Bone marrow (tissue), 2 donors: ENCODE measurements at places on chromosomes 7 and 10.

DNA sequence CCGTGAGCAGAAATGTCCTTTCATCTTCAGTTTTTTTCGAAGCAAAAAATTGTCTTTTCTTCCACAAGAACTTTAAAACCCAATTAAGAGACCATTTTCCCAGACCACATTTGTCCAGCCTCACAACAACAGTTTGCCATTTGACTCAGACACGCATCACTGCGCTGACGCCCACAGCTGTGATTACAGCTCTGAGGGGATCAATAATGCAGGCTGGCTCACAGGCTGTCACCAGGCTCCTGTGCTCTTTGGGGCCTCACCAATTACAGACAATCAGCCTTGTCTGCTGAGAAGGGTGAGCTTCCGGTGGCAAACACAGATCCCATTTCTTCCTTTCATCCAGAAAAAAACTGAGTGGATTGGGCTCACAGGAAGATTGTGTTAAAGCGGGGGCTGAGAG is 33.3 kb downstream of the DDC start:
- DNase-seq: no peak

GRCh38 chr7:32871624-32872371 is 19.8 kb downstream of the KBTBD2 start:
- no peak for DNase-seq

GRCh38 chr10:133275684-133276092 is 980 bp downstream of the ADAM8 start:
- DNase-seq: peak; percentile 64

GRCh38 chr7:154903083-154903731 is 99.7 kb downstream of the PAXIP1 start:
- no peak for DNase-seq

DNA sequence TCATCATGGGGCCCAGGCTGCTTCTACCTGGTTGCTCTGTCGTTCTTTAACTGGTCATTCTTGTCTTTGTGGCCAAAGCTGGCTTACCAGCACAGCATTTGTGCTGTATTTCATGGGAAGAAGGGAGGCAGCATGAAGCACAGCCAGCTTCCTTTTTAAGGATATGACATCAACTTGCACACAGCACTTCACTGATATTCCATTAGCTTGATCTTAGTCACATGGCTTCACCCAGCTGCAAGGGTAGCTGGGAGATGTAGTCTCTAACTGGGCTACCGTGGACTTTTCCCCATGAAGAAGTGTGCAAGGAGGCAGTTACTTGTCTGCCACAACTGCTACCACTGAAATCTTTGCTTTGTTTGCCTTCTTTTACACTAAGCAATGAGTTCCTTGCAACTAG is 525.2 kb downstream of the LRMDA start:
- DNase-seq: no peak

DNA sequence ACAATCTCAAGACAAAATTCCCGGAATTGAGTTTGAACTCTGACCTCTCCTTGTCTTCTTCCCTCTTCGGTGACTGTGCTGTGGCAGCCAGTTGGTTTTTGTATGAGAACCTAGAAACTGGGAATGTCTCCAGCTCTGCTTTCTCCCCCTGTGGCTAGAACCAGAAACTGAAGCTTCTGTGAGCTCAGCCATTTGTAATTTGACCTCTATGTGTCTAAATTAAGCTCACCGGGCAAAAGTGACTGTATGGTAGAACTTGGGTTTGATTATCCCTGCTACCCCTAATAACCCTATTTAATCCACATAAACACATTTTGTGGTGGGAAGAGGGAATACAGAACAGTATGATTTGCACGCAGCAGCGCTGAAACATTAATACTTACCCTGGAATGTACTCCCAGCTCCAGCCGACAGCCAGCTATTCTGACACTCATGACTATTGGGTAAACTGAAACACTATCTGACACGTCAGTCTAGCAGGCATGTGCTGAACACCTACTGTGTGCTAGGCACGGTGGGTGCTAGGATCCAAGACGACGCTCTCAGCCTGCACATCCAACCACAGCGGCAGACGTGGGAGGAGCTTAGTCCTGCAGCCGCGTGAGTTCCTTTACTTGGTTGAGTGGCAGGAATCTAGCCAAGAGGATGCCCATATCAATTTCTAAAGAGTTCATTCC is 324.8 kb downstream of the SFMBT2 start:
- no peak for DNase-seq

DNA sequence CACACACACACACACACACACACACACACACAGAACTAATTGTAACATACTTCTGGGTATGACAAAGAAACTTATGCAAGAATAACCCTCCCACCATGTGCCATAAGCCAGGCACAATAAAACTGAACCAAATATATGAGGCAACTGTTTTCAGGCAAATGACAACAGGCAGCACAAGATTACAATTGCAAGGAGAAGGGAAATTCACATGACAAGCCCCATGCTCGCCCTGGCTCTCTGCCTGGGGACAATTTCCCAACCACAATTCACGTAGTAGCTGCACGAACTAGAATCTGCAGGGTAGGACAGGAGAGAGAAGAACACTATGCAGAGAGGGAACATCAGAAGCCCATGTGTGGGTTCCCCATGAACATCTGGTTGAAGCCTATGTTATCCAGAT is 143.3 kb downstream of the CALN1 start:
- DNase-seq: no peak

GRCh38 chr10:88154596-88155250 is 291.3 kb downstream of the PTEN start:
- no peak for DNase-seq

- no peak for DNase-seq
Measured at GRCh38 chr10:97207131-97207530, 21.4 kb upstream of the SLIT1 start.
